Activated CD4-positive, alpha-beta T cell treated with anti-CD3 and anti-CD28 coated beads, Interleukin-2, amount 50 U/mL, for 24 hours (primary cell): ENCODE measurements at places on chromosomes 3 and 15.

GRCh38 chr3:66673293-66673692 lies 172.5 kb upstream of the LRIG1 start:
- DNase-seq: no peak

DNA sequence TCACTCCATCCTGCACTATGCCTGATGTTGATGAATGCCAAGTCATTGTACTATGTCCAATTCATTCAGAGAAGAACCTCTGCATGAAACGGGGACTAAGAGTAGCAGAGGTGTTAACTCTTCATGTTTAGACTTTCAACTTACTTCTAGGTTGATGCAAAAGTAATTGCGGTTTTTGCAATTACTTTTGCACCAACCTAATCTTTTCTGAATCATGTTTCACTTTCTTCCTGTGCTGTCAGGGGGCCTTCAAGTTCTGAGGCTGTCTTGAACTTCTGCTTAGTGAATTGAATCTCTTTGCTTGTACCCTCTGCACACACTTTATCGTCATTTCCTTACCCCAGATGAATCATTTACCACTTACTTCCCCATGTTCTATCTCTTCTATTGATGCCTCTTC lies 636.2 kb downstream of the NAALADL2 start:
- DNase-seq: no peak

- no peak for DNase-seq
Observed at GRCh38 chr3:18334837-18335601, 90.1 kb downstream of the SATB1 start.

- DNase-seq: no peak
Observed at GRCh38 chr3:4334548-4334947, 31.4 kb downstream of the SETMAR start.

GRCh38 chr3:109927726-109928125 lies 590.4 kb upstream of the DPPA4 start:
- DNase-seq: no peak

GRCh38 chr3:157405457-157405856 lies 31.2 kb upstream of the PTX3 start:
- DNase-seq: no peak

DNA sequence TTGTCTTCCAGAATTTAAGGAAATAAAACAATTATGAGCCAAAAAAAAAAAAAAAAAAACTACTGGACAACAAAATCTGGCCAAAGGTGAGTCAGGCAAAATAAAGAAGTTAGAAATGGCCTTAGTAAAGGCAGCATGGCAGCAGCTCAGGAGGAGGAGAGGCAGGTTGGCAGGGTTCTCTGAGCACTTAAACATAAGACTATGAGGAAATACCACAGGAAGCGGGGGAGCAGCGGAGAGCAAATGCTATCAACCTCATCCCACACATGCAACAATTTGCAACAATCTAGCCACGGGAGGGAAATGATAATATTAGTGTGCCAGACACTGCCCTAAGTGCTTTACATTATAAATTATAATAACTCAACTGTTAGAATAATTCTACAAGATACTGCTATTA lies 247.3 kb upstream of the NSMCE3 start:
- no peak for DNase-seq

DNA sequence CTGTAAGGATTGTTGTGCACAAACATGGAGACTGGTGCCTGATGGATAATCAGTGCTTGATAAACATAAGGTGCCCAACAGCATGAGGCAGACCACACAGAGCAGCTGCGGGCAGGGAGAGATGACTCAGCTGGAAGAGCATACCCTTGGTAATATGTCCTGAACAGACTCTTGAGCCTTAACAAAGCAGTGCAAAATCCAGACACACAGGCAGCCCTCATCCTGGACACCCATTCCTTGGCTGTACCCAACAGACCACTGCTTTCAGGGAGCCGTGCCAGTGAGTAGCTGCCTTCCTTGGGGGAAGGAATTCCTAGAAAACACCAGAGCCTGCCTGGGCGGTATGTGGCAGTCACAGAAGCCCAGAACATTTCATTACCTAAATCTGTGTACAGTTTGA lies 156.2 kb downstream of the CLSTN2 start:
- no peak for DNase-seq

- DNase-seq: no peak
Observed at GRCh38 chr3:78690766-78691165, 1077.0 kb downstream of the ROBO1 start.

DNA sequence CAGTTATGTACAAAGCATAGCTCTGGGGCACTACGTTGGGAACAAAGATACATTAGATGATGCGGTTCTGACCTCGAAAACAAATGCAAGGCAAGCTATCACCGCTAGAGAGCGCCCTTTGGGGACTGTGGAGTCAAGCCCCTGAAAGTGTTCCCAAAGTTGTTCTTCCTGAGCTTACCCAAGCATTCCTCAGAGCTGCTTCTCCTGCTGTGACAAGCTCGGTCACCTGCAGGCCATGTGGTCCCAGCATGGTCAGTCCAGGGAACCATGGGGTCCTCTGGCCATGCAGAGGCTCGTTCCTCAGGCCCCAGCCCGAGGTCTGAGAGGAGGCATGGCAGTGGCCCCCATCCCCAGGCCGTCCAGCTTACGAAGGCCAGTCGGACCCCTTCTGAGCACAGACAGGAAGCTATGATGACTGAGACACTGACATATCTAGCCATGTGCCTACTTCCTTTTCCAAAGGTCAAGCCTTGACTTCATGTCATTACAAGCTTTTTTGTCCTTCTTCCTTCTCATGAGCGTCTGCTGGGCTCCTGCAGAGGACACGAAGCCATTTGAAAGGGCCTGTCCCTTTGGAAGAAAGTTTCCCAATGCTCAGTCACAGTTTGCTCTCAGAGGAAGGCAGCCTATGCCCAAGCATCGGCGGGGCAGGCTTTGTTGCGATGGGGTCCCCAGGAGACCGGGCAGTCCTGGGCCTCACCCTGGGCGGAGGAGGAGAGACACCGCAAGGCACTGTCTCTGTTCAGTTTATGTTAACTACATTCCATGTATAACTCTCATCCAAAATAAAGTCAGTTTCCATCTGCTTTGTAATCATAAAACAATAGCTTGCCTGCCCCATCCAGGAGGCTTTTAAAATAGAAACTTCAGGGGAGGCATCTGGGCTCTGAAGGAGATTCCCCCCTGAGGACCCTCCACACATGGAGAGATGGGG lies 79.3 kb downstream of the ATP10A start:
- no peak for DNase-seq

DNA sequence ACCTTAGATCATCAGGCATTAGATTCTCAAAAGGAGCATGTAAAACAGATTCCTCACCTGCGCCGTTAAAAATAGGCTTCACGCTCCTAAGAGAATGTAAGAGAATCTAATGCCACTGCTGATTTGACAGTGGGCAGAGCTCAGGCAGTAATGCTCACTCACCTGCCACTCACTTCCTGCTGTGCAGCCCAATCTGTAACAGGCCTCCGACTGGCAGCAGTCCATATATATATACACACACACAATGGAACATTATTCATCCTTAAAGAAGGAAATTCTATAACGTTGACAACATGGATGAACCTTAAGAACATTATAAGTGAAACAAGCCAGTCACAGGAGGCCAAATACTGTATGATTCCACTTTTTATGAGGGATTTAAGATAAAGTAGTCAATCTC lies 24.5 kb downstream of the ZNF148 start:
- DNase-seq: no peak

- no peak for DNase-seq
Observed at GRCh38 chr3:129399895-129400357, 28.5 kb downstream of the EFCAB12 start.

DNA sequence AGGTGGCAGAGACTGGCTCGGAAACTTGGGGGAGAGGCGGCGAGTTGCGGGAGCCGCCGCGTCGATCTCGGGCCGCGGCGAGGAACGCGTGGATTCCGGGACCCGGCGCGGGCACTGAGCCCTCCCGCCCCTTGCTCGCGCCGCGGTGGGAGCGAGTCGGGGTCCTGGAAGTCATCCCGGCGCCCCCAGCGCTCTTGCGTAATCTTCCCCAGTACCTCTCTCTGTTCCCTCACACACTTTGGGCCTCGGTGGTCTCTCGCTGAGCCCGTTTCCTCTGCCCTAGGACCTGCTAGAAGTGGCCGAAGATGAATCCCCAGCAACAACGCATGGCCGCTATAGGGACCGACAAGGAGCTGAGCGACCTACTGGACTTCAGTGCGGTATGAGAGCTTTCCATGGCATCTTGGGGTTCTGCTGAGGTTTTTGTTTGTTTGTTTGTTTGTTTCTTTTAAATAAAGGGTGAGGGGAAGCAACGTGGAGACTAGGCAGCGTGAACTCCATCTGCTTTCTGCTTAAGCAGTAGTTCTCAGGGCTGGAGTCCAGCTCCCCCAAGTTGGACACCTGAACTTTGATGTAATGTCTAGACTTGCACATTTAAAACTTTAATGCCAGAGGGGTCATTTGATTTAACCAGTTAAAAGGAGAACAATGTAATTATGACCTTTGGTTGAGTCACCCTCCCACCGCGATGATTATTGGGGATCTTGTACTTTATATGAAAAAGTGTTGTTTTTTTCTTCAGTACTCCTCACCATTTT lies 1.3 kb downstream of the TCF12 start:
- no peak for DNase-seq

DNA sequence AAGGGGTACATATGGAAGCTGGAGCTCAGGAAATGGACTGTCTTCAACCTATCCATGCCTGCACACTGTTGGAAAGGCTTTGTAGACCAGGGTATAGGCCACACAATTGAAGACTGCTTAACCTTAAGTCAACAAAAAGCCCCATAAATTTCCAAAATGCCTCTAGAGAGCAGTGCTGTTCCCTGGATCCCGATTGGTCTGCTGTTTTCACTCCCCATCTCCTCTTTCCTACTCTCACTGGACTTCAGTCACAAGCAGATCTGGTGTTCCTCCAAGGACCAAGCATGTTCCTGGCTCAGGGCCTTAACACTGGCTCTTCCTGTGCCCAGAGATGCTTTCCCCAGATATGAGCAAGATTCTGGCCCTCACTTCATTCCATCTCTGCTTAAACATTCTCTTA lies 22.8 kb upstream of the LRRC34 start:
- DNase-seq: no peak

- DNase-seq: no peak
Observed at GRCh38 chr15:48722764-48723661, 77.5 kb upstream of the FBN1 start.

DNA sequence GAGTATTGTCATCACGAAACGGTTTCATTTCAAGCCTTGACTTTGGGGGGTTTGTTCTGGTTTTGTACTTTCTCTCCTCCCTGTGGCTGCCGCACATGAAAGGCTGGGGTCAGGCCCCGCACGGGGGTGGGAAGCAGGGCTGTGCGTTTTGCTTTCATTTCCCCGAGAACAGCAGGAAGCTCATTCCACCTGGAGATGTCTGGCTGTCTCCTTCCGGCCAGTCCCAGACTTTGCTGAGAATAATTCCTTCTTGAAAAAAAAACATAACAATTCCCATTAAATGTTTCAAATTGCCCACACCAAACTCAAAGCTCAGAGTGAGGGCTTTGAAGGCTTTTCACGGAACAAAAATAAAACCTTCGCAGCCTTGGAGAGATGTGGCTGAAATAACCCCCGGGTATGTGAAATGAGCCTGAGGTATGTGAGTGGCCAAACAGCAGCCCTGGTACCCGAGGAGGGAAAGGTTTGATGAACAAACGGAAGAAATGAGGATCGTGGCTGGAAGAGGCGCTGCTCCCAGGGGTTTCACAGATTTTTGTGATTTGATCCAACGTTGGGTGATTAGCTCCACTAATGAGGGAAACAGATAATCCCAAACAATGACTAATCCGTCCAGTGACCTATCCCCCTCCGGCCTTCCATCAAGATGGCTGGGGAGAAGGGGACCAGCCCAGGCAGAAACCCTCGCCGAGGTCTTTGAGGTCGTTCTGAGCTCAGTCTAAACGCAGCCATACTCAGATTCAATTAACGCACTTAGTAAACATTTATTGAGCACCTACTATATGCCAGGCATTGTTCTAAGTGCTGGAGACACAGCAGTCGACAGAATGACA lies 126.9 kb upstream of the MEF2A start:
- DNase-seq: no peak

GRCh38 chr3:23964537-23965235 lies 19.6 kb downstream of the NR1D2 start:
- DNase-seq: no peak

DNA sequence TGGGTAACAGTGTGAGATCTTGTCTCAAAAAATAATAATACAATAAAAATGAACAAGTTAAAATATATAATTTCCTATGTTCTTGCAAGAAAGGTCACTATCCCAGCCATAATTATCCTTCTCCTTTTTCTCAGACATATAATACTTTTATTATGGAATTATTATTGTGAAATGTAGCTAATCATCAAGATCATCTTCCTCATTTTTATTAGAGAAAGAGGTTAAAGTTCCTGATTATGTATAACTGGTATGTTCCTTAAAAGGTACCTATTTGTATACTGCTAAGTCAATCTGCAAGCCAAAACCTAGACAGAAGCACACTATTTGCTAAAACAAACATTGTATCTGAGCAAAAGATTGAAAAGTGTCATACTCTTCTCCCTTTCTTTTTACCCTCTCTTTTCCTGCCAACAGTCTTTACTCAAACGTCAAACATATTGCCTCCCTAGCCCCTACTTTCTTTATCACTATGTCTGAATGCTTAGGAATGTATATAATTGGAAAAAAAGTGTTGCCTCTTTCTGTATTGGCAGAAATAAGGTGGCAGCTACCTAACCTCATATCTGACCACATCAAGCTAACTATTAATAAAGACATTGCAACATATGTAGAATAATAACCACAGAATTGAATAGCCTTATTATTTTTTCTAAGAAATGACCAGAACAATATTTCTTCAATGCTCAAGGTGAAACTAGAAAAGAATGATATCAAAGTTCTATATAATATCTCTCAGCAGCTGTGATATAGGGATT lies 18.5 kb downstream of the SEC11A start:
- DNase-seq: no peak
